Myocyte (in vitro differentiated cells): ENCODE measurements at places on chromosomes 7 and 10.

GRCh38 chr7:24956021-24956420 is 24.0 kb downstream of the OSBPL3 start:
- DNase-seq, result no peak

- no peak for DNase-seq
These were observed 67.0 kb downstream of the CDK6 start for GRCh38 chr7:92769394-92769699.

GRCh38 chr10:49419005-49419404 is 23.1 kb upstream of the DRGX start:
- DNase-seq, result no peak

- DNase-seq, result no peak
These were observed 444.1 kb upstream of the LRRN3 start for GRCh38 chr7:110646804-110647203.

DNA sequence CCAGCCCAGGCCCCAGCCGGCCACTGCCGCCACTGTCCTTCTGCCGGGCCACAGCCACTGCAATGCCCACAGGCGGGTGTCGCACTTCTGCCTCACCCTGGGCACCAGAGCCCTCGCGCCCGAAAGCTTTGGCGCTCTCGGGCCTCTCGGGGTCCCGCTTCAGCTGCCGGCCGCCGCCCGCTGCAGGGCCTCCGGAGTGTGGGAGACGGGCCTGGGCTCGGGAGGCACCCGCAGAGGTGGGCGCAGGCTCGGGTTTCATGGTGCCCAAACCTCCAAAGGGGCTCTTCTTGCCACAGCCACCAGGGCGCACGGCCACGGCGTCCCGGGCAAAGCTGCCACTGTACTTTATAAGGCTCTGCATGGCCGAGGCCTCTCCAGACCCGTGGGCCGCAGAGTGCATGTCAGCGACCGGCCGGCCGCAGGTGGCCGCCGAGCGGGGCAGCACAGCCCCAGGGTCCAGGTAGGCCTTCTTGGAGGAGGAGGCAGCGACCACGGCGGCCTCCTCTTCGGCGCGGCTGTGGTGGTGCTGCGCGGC is 35.9 kb downstream of the TNRC18 start:
- no peak for DNase-seq

- DNase-seq, result no peak
These were observed 53.7 kb upstream of the MTPN start for GRCh38 chr7:136030867-136031318.

DNA sequence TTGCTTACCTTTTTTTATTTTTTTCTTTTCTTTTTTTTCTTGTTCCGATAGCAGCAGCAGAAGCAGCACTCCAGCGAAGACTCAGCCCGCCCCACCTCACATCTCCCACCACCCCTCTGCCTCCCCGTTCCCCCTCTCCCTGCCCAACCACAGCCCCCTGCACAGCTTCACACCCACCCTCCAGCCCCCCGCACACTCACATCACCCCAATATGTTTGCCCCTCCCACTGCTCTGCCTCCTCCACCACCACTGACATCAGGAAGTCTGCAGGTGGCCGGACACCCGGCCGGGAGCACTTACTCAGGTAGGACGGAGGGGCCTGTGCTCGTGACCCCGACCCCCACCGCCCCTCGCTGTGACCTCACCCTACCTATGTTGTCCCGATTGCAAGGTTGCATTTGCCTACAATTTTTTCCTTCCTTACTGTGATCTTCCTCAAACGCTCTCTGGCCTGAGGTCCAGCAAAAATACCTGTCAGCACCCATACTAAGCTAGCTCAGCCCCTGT is 367.2 kb upstream of the GALNT17 start:
- no peak for DNase-seq

GRCh38 chr7:55016061-55016745 is 2.6 kb upstream of the EGFR start:
- no peak for DNase-seq

DNA sequence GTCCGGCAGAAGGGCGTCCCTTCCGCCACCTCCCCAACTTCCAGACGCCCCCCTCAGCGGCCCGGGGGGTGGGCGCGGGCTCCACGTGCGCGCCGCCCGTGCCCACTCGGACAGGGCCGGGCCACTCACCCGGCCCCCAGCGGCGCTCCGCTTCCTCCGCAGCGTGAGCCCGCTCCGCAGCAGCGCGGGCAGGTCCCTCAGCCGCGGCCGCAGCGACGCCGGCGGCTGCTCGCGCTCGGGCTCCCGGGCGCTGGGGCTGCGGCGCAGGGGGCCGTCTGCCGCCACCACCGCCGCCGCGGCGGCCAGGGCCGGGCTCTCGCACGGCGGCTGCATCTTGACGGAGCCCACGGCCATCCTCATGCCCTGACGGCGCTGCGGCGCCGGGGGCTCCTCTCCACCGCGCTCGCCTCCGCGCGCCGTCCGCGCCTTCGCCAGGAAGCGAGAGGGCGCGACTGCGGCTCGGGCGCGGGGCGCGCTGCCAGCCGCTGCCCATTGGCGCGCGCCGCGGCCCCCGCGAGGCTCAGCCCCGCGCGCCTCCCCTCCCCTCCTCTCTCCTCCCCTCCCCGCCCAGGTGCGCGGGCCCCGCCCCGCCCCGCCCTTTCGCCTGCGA is at the start of gene RAPGEF5:
Gene RAPGEF5 (minus strand): TSS at position 454 of the 610 bp plus-strand sequence. CDS start 94 bp downstream, at position 360.
- DNase-seq, result no peak

DNA sequence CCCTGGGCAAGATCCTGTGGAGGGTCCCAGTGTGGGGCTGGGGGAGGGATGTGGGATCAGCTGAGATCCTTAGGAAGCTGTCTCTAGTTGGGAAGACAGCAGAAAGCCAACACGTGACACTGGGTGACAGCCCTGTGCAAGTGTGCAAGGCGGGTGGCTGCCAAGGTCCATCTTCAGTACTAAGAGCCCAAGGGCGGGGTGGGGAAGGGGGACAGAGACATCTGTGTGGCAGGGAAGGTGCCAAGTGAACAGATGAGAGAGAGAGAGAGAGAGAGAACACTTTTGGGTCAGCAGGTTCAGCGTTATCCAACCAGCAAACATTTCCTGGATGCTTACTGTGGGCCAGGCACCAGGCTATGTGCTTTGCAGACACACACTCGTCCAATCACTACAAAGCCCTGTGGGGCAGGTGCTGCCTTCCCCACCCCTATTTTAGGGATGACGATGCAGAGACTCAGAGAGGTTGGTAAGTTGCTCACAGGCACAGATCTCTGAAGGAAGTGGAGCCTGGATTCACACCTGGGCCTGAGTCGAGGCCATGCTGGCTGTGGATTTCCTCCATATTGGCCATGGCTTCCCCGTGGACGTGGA is 135.7 kb downstream of the GRK5 start:
- DNase-seq, result no peak

DNA sequence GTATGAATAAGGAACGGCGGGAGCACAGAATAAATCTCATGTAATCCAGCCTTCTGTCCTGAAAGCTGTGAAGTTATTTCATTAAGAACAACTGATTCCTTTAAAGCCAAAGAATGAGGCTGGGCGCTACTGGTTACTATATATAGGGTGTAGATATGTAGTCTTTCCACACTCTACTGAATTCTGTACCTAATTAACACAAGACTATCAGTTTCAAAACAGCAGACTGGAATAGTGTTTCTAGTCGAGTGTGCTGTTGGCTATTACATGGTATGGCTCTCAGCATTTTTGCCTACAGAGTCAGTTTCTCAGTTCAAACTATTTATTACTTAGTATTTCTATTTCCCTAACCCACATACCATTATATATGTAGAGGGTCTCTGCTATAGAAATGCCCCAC is 163.3 kb downstream of the THSD7A start:
- DNase-seq, result no peak

DNA sequence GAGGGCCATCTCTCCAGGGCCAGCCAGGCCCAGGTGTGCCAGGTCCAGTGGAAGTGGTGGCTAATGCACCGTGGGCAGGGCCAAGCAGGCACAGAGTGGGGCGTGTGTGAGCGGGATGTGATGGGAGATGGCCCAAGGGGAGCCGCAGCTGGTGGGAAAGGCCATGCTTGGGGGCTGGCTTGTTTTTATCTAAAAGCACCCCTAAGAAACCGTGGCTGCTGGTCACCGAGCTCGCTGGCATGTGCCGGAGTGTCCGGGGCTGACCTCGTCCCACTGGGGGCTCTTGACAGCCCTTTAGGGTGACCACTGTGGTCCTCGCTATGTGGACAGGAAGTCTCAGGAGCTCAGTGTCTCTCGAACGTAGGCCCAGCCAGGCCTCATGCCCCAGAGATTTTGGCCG is 582.4 kb upstream of the FOXK1 start:
- no peak for DNase-seq

DNA sequence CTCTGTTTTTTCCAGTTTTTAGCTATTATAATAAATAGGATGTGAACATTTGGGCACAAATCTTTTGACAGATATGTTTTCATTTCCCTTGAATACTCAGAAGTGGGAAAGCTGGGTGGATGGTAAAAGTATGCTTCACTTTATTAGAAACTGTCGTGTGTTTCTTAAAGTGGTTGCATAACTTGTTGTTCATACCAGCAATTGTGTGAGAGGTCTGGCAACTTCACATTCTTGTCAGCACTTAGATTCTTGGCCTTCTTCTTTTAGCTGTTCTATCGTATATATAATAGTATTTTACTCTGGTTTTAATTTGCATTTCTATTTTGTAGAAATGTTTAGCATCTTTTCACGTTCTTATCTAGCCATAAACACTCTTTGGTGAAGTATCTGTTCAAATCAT is 894.4 kb downstream of the KCNMA1 start:
- no peak for DNase-seq

GRCh38 chr7:70693686-70694433 is 438.1 kb upstream of the GALNT17 start:
- DNase-seq, result peak; percentile 93

DNA sequence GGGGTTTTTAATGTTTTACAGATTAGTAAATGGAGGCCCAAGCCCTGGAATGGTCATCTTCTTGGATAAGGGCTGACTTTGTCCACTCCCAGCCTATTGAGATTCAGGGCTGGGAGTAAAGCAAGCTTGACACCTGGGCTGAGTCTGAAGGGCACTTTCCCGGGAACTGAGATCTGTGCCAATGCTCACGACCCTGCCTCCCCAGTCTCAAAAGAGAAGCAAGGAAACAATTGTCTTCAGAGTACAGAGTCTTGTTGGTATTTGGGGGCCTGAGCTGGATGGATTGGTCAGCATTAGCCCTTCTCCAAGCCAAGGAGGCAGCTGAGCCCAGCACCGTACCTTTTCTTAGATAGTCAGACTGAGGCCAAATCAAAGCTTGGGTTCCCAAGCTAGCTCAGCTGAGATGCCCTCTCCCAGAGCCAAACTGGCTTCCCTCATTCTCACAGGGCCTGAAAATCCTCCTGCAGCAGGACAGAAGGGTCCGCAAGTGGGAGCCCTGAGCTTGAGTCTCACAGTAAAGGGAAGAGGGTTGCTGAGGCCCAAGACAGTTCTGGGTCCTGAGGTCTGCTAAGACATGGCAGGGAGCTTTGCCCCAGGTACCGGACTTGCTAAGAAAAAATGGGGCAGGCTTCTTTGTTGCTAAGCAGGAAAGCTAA is 3.7 kb downstream of the DDIT4 start:
- DNase-seq, result peak; percentile 25

DNA sequence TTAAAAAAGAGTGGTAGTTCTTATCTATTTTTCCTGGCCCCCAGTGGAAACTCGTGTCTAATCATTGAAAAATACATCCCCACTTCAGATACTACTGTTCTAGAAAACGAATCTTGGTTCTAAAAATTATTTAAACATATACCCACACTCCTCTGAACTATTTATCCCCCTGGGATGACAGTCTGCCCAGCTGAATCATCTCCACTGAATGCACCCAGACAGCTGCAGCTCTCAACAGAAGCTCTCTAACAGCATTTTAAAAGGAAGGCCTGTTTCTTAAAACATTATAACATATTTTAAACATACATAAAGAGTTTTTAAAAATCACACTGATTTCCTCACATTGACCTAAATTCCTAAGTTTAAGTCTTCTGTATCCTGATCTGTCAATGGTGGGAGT is 544.6 kb upstream of the PHF14 start:
- peak; percentile 87 for DNase-seq

- no peak for DNase-seq
These were observed 6.1 kb downstream of the NAMPT start for GRCh38 chr7:106278695-106279094.

DNA sequence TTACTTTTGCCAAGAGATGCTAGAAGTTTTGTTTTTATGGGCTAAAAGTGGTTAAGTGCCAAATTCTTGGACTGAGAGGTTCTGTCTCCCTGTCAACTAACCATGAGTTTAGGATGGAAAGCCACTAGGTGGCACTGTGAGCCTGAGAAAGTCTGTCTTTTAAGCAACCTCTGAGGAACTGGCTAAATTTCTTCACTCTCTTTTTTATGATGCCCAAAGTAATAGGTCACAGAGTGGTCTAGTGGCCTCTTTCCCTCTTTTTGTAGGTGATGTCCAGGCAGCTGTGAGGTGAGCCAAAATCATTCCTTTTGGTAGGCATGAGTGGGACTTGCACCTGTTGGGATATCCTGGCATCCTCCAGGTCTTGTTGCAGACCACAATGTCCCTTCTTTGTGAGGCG is 56.8 kb downstream of the SND1 start:
- DNase-seq, result peak; percentile 90

GRCh38 chr10:98673171-98673782 is 226.5 kb upstream of the HPS1 start:
- no peak for DNase-seq

DNA sequence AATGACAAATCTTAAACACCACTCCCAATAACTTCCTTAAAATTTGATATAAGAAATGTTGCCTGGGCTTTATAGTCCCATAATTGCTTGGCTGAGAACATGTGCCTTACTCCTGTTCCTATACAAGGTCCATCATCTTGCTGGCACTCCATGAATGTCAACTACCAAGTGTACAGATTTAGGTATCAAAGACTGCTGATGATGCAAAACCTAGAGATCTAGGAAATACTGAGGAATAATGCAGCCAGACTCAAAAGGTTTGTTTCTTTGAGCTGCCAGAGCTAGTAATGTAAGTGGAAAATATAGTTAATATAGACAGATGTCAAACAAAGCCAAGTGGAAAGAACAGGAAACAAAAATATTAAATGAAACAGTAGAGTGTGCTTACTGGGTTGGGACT is 121.1 kb downstream of the DYNC1I1 start:
- DNase-seq, result no peak

GRCh38 chr7:23205909-23206767 is 24.3 kb downstream of the NUP42 start:
- peak; percentile 48 for DNase-seq

DNA sequence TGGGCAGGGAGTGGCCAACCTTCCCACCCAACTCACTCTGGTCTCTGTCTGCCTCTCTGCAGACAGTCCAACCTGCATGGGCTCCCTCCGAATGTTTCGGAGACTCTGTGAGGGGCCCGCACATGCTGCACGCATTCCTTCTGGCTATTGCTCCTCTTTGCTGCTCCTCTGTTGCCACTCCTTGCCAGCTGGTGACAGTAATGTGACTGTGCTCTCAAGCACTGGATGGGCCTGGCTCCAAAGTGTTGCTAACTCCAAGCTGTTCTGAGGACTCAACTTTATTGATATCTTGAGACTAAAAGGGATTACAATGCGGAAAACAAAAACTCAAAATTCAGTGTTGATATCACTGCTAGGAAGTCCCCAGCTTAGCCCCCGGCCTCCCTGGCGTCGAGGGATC is 105.4 kb upstream of the KIF5B start:
- DNase-seq, result peak; percentile 78

- DNase-seq, result peak; percentile 19
These were observed 83.5 kb downstream of the FAS start for GRCh38 chr10:89074120-89074519.

GRCh38 chr7:32887395-32887794 is 4.2 kb downstream of the KBTBD2 start:
- DNase-seq, result no peak
